ENCODE measurements at places on chromosomes 2 and 18. TPM values are rescaled to one million over a fixed set of nuclear protein-coding genes. Genes with fewer than 3 reads are reported as not detected.

Gene EIF2AK3
- 17.3 TPM for total RNA-seq

Gene GPR35
- 0.33 TPM for total RNA-seq

Gene CDKL4
- 1.2 TPM for total RNA-seq

Gene MROH2A
- not detected for total RNA-seq

Gene CETN1
- total RNA-seq = not detected

Gene ERFE
- total RNA-seq = 1.2 TPM

Gene RESP18
- total RNA-seq = not detected

Gene AKAIN1
- not detected for total RNA-seq

Gene UGT1A5
- not detected for total RNA-seq

Gene RIT2
- total RNA-seq = not detected

Gene GLI2
- total RNA-seq = 0.51 TPM

Gene CCDC148
- total RNA-seq = 0.69 TPM

Gene ZNF512
- total RNA-seq = 28.0 TPM

Gene ATP6V1C2
- not detected for total RNA-seq

Gene ABCB11
- 0.44 TPM for total RNA-seq

Gene PAX8
- 0.22 TPM for total RNA-seq

Gene PSMA8
- not detected for total RNA-seq

Gene UGT1A4
- total RNA-seq = not detected

Gene UGT1A8
- total RNA-seq = not detected

Gene SLC4A3
- total RNA-seq = 0.21 TPM

Gene DLX1
- not detected for total RNA-seq

Gene INPP5D
- total RNA-seq = 43.3 TPM

Gene FAM161A
- 5.9 TPM for total RNA-seq

Gene RAX
- not detected for total RNA-seq

Gene ZFP36L2
- total RNA-seq = 73.4 TPM

Gene NEU2
- not detected for total RNA-seq

Gene SNED1
- total RNA-seq = 22.1 TPM

Gene TMEM18
- 23.7 TPM for total RNA-seq

Gene IL1A
- 0.99 TPM for total RNA-seq

Gene RAB27B
- total RNA-seq = not detected
